ENCODE measurements at places on chromosomes 1 and 21. TPM values are rescaled to one million over a fixed set of nuclear protein-coding genes. Genes with fewer than 3 reads are reported as not detected.

- no peak for DNase-seq
These were observed 237.0 kb downstream of the MRPL39 start for GRCh38 chr21:25370311-25370744.

LPAR3 gene
- 16.6 TPM for total RNA-seq

- DNase-seq: no peak
These were observed 427.2 kb upstream of the VAMP3 start for GRCh38 chr1:7343882-7344281.

- no peak for DNase-seq
These were observed 21.8 kb downstream of the LRRC3 start for GRCh38 chr21:44477131-44477530.

POU3F1 gene
- 0.11 TPM for total RNA-seq

CD55 gene
- 68.9 TPM for total RNA-seq

GRCh38 chr1:151164732-151165280, 896 bp downstream of the LYSMD1 start:
- peak; percentile 71 for DNase-seq

DNA sequence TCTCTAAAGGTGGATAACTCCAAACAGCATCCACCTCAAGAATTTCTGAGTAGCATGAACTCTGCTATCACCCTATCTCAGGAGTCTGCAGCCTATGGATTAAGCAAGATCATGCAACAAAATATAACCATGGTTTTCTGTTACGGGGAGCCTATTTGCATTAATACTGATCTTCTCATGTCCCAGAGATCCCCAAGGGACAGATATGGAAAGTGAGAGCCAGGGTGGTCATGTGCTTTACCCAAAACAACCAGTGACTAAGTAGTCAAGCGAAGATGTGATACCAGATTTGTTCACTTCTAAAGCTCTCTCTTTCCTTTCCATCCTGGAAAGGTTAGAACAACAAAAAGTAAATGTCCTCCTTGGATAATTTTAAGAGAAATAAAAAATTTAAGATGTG, 125.1 kb downstream of the PRRX1 start:
- DNase-seq: no peak

DNA sequence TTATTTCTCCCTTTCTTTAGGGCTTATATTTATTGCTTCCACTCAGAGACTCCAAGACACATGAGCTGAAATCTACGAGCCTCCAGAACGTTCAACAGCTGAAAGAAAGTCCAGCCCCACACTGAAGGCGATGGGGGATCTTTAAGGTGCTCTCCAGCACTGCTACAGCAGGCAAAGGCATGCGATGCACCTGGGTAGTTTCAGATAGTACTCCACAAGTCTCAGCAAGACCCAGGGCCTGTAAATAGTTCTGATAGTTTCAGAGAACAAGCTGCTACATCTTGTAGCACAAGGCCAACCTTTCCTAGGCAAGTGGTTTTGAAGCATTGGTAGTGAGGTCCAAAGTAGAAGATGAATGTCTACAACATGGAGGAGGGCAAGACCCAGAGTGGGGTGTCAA, 2.2 kb upstream of the HSD3B1 start:
- no peak for DNase-seq

GRCh38 chr1:201551877-201552731, 13.2 kb downstream of the NAV1 start:
- DNase-seq: no peak

CHI3L1 gene
- total RNA-seq: 0.46 TPM

- peak; percentile 65 for DNase-seq
These were observed 149.6 kb downstream of the LMO4 start for GRCh38 chr1:87478231-87478630.

GRCh38 chr21:33858667-33859372, 56.8 kb downstream of the ATP5PO start:
- no peak for DNase-seq

DNA sequence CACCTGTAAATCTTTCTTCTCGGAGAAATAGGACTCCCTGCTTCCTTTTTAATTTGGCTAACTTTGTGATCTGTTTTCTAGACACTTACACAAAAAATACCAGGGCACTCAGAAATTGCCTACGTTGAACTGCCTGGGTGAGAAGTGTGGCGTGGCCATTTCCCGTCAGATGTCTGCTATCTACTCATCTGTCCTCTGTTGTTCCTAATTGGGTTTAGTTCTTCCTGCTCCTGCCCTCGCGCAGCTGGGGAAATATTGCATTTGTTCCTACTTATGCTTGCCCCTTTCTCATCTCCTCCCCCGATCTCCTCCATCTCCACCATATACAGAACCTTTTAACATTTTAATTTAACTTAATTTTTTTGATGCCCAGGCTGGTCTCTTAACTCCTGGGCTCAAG, 55.1 kb downstream of the CD58 start:
- no peak for DNase-seq

NIPAL3 gene
- 30.9 TPM for total RNA-seq

DNA sequence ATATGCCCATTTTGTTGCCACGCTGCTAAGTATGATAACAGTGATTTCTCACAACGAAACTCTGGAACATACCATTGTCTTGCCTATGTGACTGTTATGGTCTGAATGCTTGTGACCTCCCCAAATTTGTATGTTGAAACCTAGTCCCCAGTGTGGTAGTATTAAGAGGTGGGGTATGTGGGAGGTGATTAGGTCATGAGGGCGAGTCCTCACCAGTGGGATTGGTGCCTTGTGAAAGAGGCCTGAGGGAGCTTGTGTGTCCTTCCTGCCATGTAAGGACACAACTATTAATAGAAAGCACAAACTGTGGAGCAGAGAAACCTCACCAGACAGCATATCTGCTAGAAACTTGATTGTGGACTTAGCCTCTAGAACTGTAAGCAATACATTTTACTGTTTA, 84.6 kb downstream of the SELENOF start:
- DNase-seq: no peak

LRRIQ3 gene
- 0.49 TPM for total RNA-seq

DNA sequence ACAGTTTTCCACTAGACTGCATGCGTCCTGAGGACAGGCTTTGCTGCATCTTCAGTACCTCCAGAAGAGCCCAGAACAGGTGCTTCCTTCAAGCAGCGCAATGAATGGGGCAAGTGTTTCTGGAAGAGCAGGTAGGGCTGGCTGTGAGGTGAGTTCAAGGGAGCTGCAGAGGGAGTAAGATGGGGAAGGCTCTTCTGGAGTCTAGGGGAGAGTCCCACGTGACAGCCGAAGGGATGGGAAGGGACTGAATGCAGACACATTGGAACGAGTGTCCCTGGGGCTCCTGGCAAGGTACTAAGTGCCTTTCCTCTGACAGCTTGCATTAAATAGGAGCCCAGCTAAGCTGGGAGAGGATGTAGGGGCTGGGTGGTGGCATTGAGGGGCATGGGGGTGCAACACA, 84.2 kb downstream of the FAM78B start:
- no peak for DNase-seq

AMY1C gene
- total RNA-seq: not detected

DNA sequence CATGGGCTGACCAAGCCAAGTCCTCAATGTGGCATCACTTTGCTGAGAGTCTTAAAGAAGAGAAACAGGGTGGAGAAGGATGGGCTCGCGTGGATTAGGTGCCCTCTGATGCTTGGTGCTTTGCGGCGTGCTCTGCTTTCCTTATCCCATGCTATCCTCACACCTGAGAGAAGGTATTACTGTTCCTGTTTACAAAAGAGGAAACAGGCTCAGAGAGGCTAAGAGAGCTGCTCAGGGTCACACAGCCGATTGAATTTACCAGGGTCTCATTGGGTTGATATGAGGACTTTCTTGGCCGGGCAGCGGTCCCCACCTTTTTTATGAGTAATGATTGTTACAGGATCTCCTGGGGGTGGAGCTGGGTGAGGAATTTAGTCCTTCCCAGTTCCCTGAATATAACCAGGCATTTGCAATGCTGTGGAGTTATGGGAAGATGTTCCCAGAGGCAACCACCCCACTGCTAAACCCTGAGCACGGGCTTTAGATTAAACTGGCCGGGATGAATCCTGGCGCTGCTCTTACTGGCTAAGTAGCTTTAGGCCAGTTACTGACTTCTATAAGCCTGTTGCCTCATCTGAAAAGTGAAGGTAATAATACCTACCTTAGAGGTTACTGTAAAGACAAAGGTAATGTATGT, 4.5 kb downstream of the ASCL5 start:
- DNase-seq: peak; percentile 15

DISC1 gene
- total RNA-seq: 3.9 TPM

GRCh38 chr21:44455524-44456213, 359 bp downstream of the LRRC3 start:
- DNase-seq: peak; percentile 71

RPTN gene
- total RNA-seq: not detected

GRCh38 chr21:41769933-41770332, 3.1 kb upstream of the RIPK4 start:
- DNase-seq: no peak

DNA sequence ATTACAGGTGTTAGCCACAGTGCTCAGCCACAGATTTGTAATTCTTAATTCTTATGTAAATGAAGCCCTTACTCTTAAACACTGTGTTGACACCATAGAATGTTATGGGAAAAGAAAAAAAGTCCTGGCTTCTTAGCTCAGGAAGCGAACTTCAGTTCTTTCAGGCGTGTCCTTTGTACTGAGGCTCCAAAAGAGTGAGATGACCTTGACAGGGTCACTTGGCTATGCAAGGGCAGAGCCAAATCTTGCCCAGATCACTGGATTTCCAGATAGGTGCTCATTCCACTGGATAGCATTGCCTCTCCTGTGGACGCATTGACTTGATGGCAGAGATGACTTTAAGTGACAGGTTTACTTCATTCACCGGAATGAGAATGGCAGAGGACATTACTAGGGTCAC, 4.8 kb downstream of the NFYC start:
- no peak for DNase-seq

GRCh38 chr1:33462405-33463164, 9.9 kb upstream of the ZSCAN20 start:
- DNase-seq: no peak

EFNA3 gene
- 1.1 TPM for total RNA-seq

- DNase-seq: no peak
These were observed 40.3 kb downstream of the PLEKHA6 start for GRCh38 chr1:204319462-204319861.

DNA sequence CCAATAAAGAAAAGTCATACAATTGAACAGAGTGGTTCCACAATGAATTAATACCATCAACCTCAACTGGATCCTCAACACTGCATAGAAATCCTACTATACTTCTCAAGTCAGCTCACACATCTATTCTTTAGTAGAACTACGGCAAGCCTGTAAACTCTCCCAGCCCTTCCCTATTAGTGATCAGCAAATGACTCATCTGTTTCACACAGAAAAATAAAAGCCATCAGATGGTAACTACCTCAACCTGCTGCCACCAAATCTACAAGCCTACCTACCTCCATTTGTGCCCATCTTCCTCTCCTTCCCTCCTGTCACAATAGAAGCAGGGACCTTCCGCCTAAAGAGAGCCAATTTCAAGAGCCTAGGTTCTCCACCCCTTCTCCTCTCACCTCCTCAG, 63.6 kb downstream of the DMAP1 start:
- no peak for DNase-seq

- DNase-seq: no peak
These were observed 9.8 kb upstream of the IPO9 start for GRCh38 chr1:201818971-201819750.

Measured in Right ventricle myocardium inferior (tissue), 1 donor.